ENCODE measurements at places on chromosomes 7 and 10. TPM values are rescaled to one million over a fixed set of nuclear protein-coding genes. Genes with fewer than 3 reads are reported as not detected.

C7orf33 gene
- total RNA-seq, result not detected

SH2D4B gene
- total RNA-seq, result 0.07 TPM

TAS2R41 gene
- not detected for total RNA-seq

RTKN2 gene
- total RNA-seq, result 10.0 TPM

AEBP1 gene
- 64.1 TPM for total RNA-seq

MACC1 gene
- 27.8 TPM for total RNA-seq

GPR26 gene
- 1.8 TPM for total RNA-seq

ERVW-1 gene
- total RNA-seq, result 1.2 TPM

SPAM1 gene
- total RNA-seq, result not detected

OR13A1 gene
- total RNA-seq, result 0.14 TPM

ASAH2 gene
- total RNA-seq, result 5.4 TPM

OLAH gene
- not detected for total RNA-seq

PROSER2 gene
- 6.7 TPM for total RNA-seq

LANCL2 gene
- 14.2 TPM for total RNA-seq

SLC26A4 gene
- total RNA-seq, result not detected

VSTM4 gene
- total RNA-seq, result 2.6 TPM

ANKRD22 gene
- 2.9 TPM for total RNA-seq

ZPBP gene
- total RNA-seq, result not detected

IGF2BP3 gene
- total RNA-seq, result 99.3 TPM

R3HCC1L gene
- 14.2 TPM for total RNA-seq

AOC1 gene
- total RNA-seq, result 21.4 TPM

TEX36 gene
- total RNA-seq, result not detected

FFAR4 gene
- 0.70 TPM for total RNA-seq

TASOR2 gene
- 64.1 TPM for total RNA-seq

TEX47 gene
- not detected for total RNA-seq

SPOCK2 gene
- 13.8 TPM for total RNA-seq

ABCB1 gene
- 31.3 TPM for total RNA-seq

PLEKHS1 gene
- total RNA-seq, result 0.45 TPM

PPP1R3C gene
- total RNA-seq, result 5.4 TPM

ZNF282 gene
- 34.3 TPM for total RNA-seq

Data from type B pancreatic cell (in vitro differentiated cells).